ENCODE measurements at places on chromosomes 13 and 19. TPM values are rescaled to one million over a fixed set of nuclear protein-coding genes. Genes with fewer than 3 reads are reported as not detected.

Gene ACP7
- total RNA-seq: not detected

Gene NUDT15
- total RNA-seq: 15.2 TPM

Gene PROZ
- total RNA-seq: not detected

Gene C19orf33
- total RNA-seq: not detected

Gene SKA3
- 3.4 TPM for total RNA-seq

Gene ZNF606
- 4.9 TPM for total RNA-seq

Gene MEIOSIN
- total RNA-seq: not detected

Gene CRX
- not detected for total RNA-seq

Gene ADGRE1
- total RNA-seq: not detected

Gene MAST1
- total RNA-seq: 0.32 TPM

Gene PRKCG
- total RNA-seq: 0.49 TPM

Gene DNAJC15
- 19.3 TPM for total RNA-seq

Gene IFNL1
- total RNA-seq: not detected

Gene KLF1
- total RNA-seq: not detected

Gene TRAPPC6A
- 17.2 TPM for total RNA-seq

Gene CDX2
- not detected for total RNA-seq

Gene MOB3A
- total RNA-seq: 46.2 TPM

Gene ZNF260
- total RNA-seq: 4.2 TPM

Gene ZNF492
- under 0.01 TPM for total RNA-seq

Gene LAIR1
- total RNA-seq: not detected

Gene TPRX2
- total RNA-seq: not detected

Gene RAD23A
- 78.1 TPM for total RNA-seq

Gene ERICH6B
- not detected for total RNA-seq

Gene TJP3
- not detected for total RNA-seq

Gene KIR3DL1
- not detected for total RNA-seq

Gene KANK2
- total RNA-seq: 175 TPM

Gene UHRF1
- total RNA-seq: 12.0 TPM

All from cardiac atrium fibroblast (primary cell).